ENCODE measurements at places on chromosomes 1 and 21. TPM values are rescaled to one million over a fixed set of nuclear protein-coding genes. Genes with fewer than 3 reads are reported as not detected.

DNA sequence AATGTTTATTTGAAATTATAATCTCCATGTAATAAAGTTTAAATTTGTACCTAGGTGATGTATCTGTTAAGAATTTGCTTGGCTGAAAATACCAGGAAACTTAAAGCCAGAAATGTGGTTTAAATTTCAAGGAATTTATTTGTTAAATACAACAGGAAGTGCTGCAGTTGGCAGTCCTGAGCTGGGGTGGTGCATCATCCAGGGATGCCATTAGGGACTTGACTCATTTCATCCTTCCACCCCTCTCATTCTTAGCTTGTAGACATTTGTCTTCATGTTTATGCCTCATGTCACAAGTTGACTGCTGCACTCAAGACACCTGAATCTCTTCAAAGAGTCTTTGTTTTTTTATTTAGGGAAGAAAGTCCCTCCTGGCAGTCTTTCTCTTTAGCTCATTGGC is 175.9 kb downstream of the LHX8 start:
- DNase-seq: no peak

DNA sequence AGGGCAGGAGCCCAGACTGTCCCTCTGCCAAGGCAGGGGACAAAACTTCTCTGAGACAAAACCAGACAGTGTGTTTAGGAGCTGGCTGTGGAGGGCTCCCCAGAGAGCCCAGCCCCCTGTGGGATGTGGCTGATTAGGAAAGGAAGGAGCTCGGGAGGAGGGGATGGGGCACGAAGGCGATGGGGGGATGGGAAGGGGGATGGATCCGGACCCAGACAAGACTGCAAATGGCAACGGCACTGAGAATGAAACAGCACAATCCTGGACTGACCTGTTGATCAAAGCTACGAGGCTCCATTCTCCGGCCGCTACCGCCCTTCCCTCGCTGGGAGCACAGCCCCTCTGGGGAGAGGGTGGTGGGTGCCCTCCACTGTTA is 33.1 kb downstream of the FOXO6 start:
- DNase-seq: no peak

DNA sequence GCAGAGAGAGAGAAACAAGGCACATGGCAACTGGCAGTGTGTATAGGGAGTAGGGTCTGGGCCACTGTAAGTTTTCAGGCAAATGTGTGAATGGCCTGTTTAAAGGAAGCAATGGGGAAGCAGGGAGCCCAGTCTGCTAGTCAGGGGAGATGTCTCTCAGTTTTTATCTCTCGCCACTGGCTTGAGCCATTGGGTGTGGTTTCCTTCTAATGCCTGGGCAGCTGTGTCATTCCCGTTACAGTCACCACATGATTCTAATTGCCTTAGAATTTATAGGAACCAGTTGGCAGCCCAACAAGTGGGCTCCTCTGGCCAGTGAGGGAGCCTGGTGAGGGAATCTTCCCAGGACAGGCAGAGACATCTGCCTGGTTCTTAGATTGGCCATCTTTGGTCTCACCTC is 182.4 kb downstream of the DISC1 start:
- DNase-seq: no peak

The C1orf105 gene
- total RNA-seq: not detected

The PUSL1 gene
- total RNA-seq: 18.3 TPM
